ENCODE measurements at places on chromosomes 2 and 18. TPM values are rescaled to one million over a fixed set of nuclear protein-coding genes. Genes with fewer than 3 reads are reported as not detected.

- DNase-seq, result no peak
Observed at GRCh38 chr18:13400636-13401315, 182.2 kb downstream of the LDLRAD4 start.

DNA sequence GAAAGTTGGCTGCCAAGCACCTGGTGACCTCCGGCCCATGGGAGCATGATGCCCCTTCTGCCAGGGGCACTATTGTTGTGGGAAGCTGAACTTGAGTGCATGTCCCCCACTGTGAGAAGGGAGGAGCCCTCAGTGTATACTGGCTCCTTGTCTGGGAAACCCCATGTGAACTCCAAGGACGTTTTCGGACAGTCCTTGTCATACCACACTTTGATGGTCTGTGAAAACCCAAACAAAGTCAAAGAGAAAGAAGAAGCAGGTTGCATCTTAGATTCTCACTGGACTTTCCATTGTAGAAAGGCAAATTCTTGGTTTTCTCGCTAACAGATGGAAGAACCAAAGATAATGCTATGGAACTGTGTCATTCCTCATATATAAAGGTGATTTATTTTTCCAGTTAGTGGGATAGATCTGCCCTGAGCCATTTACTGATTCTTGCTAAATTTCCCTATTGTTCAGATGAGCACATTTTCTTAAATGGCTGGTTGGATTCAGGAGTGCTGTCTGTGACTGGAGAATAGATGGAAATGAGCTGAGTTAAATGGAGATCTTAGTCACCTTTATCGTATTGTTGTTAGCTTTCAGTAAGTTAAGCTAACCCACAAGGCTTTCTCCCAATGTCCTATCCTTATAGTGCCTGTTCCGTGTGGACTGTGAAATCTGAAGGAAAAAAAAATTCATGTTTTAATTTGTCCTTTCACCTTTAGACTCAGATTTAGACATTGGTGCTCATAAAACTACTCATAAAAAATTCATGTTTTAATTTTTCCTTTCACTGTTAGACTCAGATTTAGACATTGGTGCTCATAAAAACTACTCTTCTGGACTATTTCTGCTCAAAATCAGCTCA lies 166.6 kb downstream of the ACTR3 start:
- DNase-seq, result no peak

GRCh38 chr2:232349946-232350635 lies 28.5 kb upstream of the ALPP start:
- DNase-seq, result no peak

DNA sequence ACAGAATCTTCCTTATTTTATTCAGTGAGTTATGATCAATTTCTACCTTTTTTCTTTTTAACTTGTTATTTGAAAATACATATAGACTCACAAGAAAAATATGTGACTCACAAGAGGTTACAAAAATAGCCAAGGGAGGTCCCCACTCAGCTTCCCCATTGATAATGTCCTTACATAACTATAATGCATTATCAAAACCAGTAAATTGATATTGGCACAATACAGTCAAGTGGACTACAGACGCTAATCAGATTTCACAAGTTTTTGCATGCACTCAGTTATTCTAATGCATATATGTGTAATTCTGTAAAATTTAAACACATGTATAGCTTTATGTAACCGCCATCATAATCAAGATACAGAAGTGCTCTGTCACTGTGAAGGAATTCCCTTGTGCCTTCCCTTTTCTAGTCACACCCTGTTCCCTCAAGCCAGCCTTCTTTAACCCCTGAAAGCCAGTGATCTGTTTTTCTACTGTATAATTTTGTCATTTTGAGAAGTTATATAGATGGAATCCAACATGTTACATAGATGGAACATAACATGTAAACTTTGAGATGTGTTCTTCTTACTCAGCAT lies 118.4 kb downstream of the ALMS1 start:
- DNase-seq, result no peak

DNA sequence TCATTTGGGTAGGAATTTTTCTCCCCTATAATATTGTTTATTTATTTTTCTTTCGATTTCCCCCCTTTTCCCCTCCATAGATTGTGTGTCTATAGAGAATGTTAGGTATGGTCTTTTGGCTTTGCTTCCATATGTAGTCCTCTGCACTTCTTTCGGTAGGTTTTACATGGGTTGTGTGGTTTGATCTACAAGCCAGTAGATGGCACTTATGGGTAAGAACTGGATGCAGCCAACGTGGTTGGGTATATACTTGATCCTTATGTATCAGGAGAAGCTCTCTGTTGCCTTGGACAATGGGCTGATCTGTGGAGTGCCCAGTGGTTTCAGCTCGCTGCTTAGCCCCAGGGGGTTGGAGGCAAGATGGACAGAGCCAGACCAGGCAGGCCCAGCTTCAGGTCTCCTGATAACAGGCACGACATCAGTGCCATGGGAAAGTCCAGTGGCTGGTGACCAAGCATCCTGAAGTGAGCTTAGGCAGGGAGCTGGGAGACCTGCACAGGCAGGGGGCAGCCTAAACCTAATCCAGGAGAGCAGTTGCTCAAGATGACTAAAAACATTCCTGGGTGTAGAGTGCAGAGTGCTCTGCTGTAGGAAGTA lies 488.3 kb downstream of the CCDC85A start:
- DNase-seq, result no peak

GRCh38 chr2:26946841-26947784 lies 23.3 kb upstream of the MAPRE3 start:
- no peak for DNase-seq

- DNase-seq, result no peak
Observed at GRCh38 chr2:237324405-237324831, 89.5 kb downstream of the COL6A3 start.

GRCh38 chr2:158955842-158956365 lies 12.5 kb upstream of the TANC1 start:
- no peak for DNase-seq

DNA sequence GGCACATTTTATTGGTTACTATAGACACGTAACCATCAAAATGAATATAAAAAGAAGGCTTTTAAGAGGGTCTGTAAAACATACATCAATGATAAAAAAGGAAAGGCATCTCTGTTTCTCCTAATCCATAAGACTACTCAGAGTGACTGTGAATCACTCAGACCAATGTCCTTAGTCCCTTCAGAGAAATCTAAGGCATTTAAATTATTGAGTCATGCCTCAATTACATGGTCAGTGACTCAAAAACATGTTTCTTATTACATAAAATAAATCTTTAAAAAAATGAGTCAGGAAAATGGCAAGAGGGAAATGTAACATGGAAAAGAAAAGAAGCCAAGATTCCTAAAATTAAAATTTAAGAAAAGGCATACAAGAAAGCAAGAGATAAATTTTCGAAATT lies 146.6 kb downstream of the ERBB4 start:
- DNase-seq, result no peak

Gene CRYGC
- not detected for total RNA-seq

Gene SPR
- 0.65 TPM for total RNA-seq
